ENCODE measurements at places on chromosomes 7 and 10.

DNA sequence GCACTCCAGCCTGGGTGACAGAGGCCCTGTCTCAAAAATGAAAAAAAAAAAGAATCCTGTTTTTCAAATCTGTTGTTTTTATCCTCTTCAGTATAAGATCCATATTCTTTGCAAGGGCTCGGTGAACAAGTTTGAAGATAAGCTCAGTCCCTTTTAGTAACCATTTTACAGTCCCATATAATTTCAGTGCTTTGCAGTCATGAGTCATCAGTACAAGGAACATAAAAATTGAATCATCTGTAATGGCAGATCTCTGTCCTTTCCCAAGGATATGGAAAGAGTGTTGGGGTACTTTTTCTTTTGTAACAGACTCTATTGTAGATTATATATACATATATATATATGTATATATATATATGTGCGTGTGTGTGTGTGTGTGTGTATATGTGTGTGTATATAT is 52.2 kb upstream of the ZPBP start:
- no peak for DNase-seq

- no peak for DNase-seq
Observed at GRCh38 chr10:37860494-37861190, 3.2 kb upstream of the ZNF248 start.

DNA sequence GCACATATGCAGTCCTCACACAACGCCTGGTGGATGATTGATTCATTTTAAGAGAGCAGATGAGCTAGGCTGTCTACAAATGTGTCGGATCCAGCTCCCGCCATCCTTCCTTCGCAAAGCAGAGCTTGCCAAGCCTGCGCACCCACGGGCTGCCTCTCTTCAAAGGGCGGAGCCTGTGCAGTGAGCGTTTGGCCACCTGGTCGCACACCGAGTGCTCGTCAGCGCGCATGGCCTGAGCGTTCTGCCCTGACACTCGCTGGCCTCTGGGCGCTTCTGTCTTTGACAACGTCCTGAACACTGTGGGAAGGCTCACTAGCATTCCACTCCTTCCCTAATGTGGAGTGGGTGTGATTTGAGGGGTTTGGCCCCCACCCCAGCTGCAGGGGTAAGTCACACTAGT is 47.1 kb upstream of the TMEM72 start:
- no peak for DNase-seq

GRCh38 chr10:50152792-50153272 is 85.1 kb downstream of the WASHC2A start:
- DNase-seq = no peak

DNA sequence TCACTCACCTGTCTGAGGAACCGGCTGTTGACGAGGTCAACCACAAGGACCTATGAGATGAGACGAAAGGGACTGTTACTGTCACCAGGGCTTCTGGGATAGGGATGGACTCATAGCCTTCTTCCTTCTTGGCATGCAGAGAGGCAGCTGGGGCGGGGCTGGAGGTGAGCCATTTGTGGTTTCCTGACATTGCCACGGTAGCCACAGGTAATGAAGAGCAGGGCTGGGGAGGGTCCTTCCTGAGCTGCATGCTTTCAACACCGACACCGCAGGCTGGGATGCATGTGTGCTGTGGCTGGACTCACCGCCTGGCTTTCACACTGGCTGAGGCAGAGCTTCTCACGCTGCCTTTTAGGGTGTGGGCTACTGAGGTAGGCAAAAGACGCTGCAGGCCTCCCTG is 46.4 kb upstream of the MKRN1 start:
- DNase-seq = no peak

GRCh38 chr10:101062232-101063049 is 652 bp downstream of the KAZALD1 start:
- DNase-seq = peak; percentile 32

DNA sequence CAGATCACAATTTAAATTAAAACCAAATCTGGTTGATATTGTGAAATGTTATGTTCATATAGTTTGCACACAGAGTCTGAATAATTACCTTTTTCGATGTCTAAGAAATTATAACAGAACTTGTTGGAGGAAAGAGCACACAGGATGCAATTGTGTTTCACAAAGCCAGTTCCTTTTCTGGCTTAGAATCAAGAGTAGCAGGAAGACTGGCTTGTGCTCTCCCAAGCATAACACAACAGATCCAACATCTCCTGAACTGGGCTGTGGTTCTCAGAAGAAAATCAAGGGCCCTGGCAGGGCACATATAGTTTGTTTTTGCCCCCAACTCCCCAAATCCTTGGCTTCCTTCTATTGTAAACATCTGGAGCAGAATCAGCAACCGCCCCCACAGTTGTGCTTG is 62.7 kb downstream of the LRRC4 start:
- no peak for DNase-seq

DNA sequence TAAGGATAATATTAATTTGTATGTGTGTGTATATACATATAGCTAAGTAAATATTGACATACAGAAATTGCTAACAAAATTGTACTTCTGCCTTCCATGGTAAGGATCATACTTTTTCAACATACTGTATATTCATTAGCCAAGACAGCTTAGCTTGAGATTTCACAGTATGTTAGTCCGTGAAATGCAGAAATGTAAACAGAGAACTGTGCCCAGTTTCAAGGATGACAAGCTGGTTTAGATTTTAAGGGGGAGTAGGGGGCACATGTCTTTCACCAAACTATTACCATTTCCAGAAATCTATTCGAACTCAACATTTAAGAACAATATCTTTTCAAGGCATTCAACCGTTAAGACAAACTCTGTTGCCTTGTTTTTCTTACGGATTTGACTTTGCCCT is 182.2 kb downstream of the SORCS1 start:
- DNase-seq = no peak

GRCh38 chr7:1823376-1824150 is 153.5 kb downstream of the ELFN1 start:
- DNase-seq = no peak

- DNase-seq = no peak
Observed at GRCh38 chr7:50330696-50331095, 26.2 kb downstream of the IKZF1 start.

- no peak for DNase-seq
Observed at GRCh38 chr7:18610331-18610948, 114.9 kb downstream of the HDAC9 start.

DNA sequence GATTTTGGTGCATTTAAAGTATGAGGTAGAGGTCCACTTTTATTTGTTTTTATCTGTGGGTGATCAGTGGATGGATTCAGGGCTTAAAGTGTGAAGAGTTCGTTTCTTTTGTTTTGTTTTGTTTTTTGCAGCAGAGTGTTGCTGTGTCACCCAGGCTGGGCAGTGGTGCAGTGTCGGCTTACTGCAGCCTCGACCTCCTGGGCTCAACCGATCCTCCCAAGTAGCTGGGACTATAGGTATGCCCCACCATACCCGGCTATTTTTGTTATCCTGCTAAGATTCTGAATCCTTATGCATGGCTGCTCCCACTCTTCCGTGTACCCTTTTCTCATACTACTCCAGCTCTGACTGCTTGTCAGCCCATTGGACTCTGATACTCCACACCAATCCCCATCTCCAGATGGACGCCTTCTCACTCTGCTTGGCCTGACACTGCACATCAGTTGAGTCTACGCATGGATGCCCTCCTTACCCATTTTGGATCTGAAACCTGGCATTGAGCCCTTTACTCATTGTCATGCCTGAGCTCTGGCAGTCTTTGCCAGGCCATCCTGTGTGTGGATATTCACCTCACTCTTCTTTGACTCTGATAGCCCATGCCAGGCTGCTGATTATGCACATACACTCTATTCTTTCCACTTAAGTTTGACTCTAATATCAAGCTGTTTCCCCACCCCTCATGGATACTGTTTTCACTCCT is 119.5 kb downstream of the CCSER2 start:
- DNase-seq = peak; percentile 10

DNA sequence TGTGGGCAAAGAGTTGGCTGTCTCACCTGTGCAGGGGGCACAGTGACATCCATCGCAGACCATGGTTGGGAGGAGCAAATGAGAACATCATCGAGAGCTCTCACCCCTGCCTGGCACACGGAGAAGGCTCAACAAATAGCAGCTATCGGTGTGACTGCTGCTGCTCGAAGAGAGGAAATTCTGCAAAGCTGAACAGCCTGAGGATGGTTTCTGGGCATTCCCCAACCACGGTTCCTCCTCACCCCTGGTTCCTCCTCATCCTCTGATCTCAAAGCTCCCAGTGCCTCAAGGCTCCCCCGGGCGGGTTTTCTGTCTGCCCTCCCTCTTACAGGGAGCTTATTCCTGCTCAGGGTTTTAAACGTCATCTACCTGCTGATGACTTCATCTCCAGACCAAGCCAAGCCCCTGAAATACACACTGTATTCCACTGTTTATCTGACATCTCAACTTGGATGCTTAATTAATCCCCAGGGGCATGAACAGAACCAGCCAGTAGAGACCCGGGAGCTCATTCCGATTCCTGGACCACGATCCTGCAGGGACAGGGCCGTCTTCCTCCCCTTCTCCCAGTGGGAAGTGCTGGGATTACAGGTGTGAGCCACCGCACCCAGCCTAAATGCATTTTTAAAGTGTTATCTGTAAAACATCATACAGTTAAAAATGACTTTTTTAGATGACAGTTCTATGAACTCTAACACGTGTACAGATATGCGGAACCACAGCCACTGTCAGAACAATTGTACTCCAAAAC is 19.5 kb upstream of the NOM1 start:
- no peak for DNase-seq

DNA sequence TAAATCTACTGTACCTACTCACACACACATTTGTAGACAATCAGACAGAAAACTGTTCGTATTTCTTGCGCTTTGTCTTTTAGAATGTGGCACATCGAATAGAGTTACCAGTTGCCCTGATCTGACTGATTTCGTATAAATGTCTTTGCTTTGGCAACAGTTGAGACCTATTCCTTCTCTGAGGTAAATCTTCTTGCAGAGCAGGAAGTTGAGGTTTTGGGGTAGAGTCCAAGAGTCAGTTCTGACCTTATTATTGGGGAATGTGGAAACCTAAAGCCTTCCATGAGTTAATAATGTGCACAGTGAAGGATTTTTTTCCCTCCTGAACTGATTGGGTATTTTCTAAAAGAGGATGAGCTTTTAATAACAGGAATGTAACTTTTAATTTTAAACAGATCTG is 135.3 kb downstream of the KIAA1217 start:
- no peak for DNase-seq

DNA sequence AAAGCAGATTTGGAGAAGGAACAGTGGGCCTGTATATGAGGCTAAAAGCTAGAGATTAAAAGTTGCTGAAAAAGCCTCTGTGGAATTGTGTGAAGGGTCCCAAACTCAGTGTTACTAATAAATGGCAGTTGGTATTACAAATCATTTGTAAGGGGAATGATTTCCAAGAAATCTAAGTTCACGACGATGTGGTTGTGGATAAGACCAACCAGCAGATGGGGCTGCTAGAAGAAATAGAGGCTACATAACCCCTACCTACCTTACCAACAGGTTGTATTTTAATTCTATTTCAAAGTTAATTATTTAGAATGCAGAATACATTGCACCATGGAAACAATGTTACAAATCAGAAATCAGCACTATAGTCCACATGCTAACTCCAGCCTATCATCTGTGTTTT is 377.1 kb downstream of the HPSE2 start:
- DNase-seq = no peak

GRCh38 chr7:128172151-128172550 is 68.9 kb upstream of the LEP start:
- DNase-seq = no peak

DNA sequence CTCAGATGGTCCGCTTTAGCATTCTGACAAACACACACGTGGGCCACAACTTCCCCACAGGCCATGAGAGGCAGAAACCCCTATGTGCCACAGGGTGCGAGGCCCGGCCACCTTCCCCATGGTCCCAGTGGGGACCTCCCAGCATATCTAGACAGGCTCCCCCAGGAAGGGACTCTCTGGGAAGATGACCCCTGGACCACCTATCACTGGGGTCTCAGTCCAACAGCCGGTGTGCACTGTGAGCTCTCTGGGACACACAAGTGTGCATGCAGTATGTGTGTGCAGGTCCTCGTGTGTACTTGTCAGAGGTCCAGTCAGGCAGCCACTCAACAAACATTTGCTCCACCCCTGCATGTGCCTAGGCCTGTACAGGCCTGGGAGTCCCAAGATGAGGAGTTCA is 18.7 kb downstream of the GRID1 start:
- DNase-seq = no peak

- DNase-seq = no peak
Observed at GRCh38 chr7:98396768-98397167, 4.1 kb downstream of the BAIAP2L1 start.

GRCh38 chr10:52335665-52336064 is 21.6 kb downstream of the DKK1 start:
- no peak for DNase-seq

DNA sequence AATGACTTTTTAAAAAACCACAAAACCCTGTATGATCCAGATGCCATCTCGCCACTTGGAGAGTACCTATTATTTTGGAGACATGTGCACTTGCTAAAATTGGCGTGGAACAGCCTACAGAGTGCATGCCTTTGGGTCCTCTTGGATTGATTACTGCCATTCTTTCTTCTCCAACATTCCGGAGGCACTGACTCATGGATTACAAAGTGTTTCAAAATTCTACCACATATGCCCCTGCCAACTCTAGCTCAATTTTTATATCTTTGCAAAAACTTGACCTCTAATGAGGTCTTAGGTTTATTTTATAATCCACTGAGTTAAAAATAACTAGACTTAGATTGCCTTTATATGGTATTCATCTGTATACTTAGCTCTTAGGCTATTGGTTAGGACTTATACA is 55.8 kb upstream of the KIF5B start:
- DNase-seq = no peak

- no peak for DNase-seq
Observed at GRCh38 chr7:106501605-106502580, 159.1 kb downstream of the CCDC71L start.

GRCh38 chr7:36765605-36766004 is 41.3 kb upstream of the AOAH start:
- DNase-seq = no peak

DNA sequence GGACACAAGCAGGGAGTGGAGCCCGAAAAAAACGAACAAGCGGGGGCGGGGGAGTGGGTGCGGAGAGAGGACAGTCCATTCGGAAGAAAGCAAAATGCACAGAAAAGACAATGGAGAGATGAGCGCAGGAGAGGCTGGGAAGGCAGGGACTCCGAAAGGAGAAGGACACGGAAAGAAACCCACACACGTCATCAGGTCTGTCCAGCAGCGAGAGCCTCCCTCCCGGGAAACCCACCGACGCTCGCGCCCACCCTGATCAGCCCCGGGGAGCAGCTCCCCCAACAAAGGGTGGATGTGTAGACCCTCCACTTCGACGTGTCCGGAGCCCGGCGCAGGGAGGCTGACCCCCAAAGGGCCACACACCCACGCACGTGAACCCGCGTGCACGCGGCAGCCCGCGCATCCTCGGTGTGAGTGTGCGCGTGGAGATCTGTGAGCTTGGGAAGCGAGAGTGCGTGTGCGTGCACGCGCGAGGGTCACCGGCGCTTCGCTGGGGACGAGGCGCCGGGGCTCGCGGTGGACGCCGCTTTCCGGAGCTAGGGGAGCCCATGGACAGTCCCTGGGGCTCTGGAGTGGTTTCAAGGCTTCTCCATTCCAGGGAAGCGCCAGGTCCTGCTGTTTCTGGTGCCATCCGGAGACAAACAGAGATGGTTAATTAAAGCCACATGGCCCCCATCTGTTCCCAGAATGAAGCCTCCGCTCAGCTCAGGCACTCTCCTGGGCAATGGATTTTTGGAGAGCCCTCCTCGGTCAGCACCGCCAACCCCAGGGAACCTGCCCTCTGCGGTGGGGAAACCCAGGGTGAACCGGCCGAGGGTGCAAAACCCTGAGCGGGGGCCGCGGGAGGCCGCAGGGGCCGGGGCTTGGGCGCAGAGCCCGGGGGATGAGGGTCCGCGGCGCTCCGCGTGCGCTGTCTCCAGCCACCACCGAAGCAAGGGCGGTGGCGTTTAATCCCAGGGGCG is 916 bp downstream of the LAMB1 start:
- peak; percentile 58 for DNase-seq

GRCh38 chr10:121335386-121335925 is 262.8 kb downstream of the FGFR2 start:
- DNase-seq = no peak
